ENCODE measurements at places on chromosomes 3 and 15. TPM values are rescaled to one million over a fixed set of nuclear protein-coding genes. Genes with fewer than 3 reads are reported as not detected.

DNA sequence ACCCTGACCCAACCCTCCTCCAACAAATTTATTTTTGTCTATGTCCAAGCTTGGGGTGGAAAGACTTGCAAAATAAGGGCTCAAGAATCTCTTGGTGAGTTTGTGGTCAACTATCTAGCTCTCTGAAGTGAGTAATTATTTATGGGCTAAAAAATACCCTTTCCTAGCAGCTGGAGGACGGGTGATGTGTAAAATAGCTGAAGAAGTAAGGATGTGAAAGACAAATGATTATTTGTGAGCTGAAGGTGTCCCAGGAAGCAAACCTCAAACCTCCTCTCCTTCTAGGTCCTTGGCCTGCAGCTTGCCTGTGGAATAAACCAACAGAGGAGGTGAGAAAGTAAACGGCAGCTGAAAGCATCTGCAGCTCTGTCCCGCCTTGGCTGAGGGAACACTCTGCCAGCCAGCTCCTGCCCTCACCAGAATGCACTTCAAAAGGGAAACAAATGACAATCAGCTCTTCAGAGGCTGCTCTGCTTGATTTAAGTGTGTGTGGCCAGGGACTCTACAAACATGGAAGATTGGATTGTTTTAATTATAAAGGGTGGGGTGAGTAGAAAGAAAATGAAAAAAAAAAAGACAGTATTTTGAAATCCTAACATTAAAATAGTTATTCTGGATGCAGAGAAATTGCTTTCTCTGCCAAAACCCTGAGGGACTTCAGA lies 60.3 kb downstream of the TM4SF4 start:
- DNase-seq, result peak; percentile 28
- H3K27me3 ChIP-seq, result peaks cover 4% of the 10 kb centered on the region
- no peaks in the 10 kb centered on the region for H3K36me3 ChIP-seq
- H3K4me1 ChIP-seq, result peaks cover 25% of the 10 kb centered on the region
- peak overlapping the region; percentile 32 for H3K4me3 ChIP-seq

DNA sequence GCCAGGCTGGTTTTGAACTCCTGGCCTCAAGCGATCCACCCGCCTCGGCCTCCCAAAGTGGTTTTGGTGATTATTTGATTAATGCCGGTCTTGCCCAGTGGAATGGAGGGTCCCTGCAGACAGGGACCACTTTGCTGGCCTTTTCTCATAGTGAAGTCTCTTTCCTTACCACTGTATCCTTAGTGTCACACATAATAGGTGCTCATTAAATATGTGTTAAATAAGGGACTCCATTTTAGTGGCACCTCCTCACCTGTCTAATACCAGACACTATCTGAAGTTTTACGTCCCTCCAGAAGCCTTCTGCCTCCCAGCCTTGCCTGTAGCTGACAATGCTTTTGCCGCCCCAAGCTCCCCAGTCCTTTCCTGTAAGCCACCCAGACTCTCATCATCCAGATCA lies 91.3 kb downstream of the AAGAB start:
- no peaks in the 10 kb centered on the region for H3K36me3 ChIP-seq
- H3K4me1 ChIP-seq, result peaks cover 4% of the 10 kb centered on the region
- no peak for DNase-seq
- H3K27ac ChIP-seq, result no peak overlapping the region
- no peak overlapping the region for H3K4me3 ChIP-seq

DNA sequence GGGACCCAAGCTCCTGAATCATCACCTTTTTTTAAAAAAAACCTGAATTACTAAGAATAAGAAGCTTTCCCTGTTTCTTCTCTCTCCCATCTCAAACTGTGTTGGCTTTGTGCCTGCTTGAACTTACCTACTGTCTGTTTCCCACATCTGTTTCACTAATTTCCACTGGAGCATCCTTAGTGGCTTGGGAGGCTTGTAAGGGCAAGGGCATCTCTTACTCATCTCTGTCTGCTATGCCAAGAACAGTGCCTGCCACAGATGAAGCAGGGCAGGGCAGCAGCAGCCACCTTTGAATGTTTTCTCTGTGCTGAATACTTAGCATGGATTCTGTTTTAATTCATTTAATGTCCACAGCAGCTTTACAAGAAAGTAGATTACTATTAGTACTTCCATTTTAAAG lies 42.3 kb downstream of the SNRK start:
- H3K4me1 ChIP-seq, result peaks cover 19% of the 10 kb centered on the region
- H3K27ac ChIP-seq, result no peak overlapping the region
- H3K36me3 ChIP-seq, result peaks cover 4% of the 10 kb centered on the region
- no peak for DNase-seq
- no peak overlapping the region for H3K4me3 ChIP-seq

DNA sequence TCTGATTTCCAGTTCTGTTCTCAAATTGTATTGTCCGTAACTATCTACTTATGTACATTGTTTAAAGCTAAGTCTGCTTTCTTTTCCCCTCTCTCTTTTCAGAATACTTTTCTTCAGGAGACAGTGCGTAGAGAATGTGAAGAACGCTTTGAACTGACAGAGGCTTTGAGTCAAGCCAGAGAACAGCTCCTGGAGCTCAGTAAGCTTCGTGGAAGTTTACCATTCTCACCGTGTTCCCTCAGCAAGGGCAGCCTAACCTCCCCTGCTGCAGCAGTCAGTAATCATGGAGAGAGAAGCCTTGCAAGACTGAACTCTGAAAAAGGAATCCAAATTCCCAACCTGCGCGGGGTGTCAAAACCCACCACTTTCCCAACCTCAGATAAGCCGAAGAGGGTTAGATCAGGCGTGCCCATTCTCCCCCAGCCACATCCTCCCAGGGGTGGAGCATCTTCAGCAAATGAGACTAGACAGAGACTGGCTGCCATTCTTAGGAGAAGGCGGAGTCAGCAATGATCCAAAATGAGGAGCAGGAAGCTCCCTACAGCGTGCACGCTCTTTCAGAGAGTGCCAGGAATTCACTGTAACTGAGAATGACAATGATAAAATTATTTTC lies 114.6 kb downstream of the CCNL1 start:
- no peak for DNase-seq
- no peaks in the 10 kb centered on the region for H3K36me3 ChIP-seq
- no peak overlapping the region for H3K4me3 ChIP-seq
- H3K27ac ChIP-seq, result no peak overlapping the region
- H3K27me3 ChIP-seq, result no peaks in the 10 kb centered on the region

Gene SERPINI2
- total RNA-seq, result not detected

DNA sequence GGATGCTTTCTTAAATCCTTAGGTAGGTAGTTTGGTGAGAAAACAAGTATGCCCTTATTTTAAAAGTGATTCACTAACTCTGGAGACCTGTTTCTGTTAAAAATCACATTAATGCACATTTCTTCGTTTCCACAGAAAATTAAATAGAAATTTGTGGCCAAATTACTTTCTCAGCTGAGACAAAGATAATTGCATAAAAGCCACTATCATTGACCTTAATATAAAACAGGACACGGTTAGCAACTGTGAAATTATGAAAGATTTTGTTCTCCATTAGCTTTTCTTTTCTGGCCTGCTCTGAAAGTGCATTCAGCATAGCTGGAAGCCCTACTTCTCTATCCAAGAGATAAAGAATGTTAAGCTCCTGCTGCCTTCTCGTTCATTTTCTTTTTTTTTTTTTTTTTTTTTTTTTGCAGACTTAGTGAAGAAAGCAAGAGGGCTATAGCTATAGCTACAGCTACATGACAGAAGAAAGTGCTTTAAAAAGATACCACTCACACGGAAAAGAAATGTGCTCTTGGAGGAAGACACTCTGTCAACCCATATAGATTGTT lies 576.9 kb downstream of the OTOL1 start:
- DNase-seq, result no peak
- H3K27ac ChIP-seq, result no peak overlapping the region
- no peaks in the 10 kb centered on the region for H3K4me1 ChIP-seq
- no peaks in the 10 kb centered on the region for H3K36me3 ChIP-seq
- H3K27me3 ChIP-seq, result no peaks in the 10 kb centered on the region

- no peak overlapping the region for H3K27ac ChIP-seq
- H3K4me1 ChIP-seq, result peaks cover 16% of the 10 kb centered on the region
- H3K27me3 ChIP-seq, result no peaks in the 10 kb centered on the region
- H3K4me3 ChIP-seq, result no peak overlapping the region
These were observed 14.5 kb downstream of the GOLIM4 start for GRCh38 chr3:168081171-168081771.

GRCh38 chr15:101608201-101608600 lies 44.0 kb downstream of the TM2D3 start:
- H3K27ac ChIP-seq, result no peak overlapping the region
- H3K36me3 ChIP-seq, result no peaks in the 10 kb centered on the region
- DNase-seq, result no peak
- peaks cover 4% of the 10 kb centered on the region for H3K27me3 ChIP-seq
- no peak overlapping the region for H3K4me3 ChIP-seq

Gene FMN1
- 1.1 TPM for total RNA-seq

Gene SOX2
- 23.5 TPM for total RNA-seq

Gene MCTP2
- total RNA-seq, result 0.44 TPM

Gene SPINK8
- not detected for total RNA-seq

GRCh38 chr3:105014631-105015030 lies 352.1 kb upstream of the ALCAM start:
- H3K27ac ChIP-seq, result no peak overlapping the region
- no peaks in the 10 kb centered on the region for H3K4me1 ChIP-seq
- H3K27me3 ChIP-seq, result no peaks in the 10 kb centered on the region
- no peaks in the 10 kb centered on the region for H3K36me3 ChIP-seq
- no peak overlapping the region for H3K4me3 ChIP-seq
- DNase-seq, result no peak

DNA sequence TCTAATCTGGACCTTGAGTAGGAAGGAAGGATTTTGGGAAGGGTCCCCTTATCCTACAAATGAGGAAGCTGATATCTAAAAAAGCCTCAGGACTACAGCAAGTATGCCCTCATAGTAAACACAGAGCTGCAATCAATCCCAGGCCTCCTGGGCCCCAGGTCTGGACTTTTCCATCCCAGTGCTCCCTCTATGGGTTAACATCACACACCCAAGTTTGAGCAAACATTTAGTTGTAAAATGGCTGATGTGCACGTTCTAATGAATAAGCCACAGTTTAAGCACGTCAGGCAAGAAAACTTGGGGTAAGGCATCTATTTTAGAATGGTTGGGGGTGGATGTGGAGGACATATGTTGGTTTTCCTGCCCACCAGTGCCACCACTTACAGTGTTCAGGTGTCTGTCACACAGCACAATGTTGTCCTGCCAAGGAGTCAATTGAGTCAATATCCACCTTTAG lies 44.3 kb upstream of the UBE2E1 start:
- H3K4me3 ChIP-seq, result no peak overlapping the region
- DNase-seq, result no peak
- no peak overlapping the region for H3K27ac ChIP-seq
- H3K36me3 ChIP-seq, result no peaks in the 10 kb centered on the region

Gene FRMD5
- total RNA-seq, result 43.8 TPM

GRCh38 chr3:139978966-139979365 lies 44.0 kb downstream of the CLSTN2 start:
- no peak for DNase-seq
- no peak overlapping the region for H3K27ac ChIP-seq
- H3K4me3 ChIP-seq, result no peak overlapping the region
- H3K4me1 ChIP-seq, result peaks cover 8% of the 10 kb centered on the region
- H3K36me3 ChIP-seq, result no peaks in the 10 kb centered on the region
- H3K27me3 ChIP-seq, result no peaks in the 10 kb centered on the region

DNA sequence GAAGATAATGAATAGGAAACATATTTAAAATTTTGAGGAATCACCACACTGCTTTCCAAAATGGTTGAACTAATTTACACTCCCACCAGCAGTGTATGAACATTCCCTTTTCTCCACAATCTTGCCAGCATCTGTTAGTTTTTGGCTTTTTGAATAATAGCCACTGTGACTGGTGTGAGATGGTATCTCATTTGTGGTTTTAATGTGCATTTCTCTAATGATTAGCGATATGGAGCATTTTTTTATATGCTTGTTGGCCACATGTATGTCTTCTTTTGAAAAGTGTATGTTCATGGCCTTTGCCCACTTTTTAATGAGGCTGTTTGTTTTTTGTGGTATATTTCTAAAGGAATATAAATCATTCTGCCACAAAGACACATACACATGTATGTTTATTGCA lies 166.3 kb downstream of the NECTIN3 start:
- DNase-seq, result no peak
- no peaks in the 10 kb centered on the region for H3K4me1 ChIP-seq
- no peaks in the 10 kb centered on the region for H3K27me3 ChIP-seq
- H3K4me3 ChIP-seq, result no peak overlapping the region
- H3K27ac ChIP-seq, result no peak overlapping the region

GRCh38 chr3:135930255-135930654 lies 35.3 kb upstream of the PPP2R3A start:
- no peak for DNase-seq
- H3K27ac ChIP-seq, result no peak overlapping the region
- no peaks in the 10 kb centered on the region for H3K36me3 ChIP-seq
- H3K4me1 ChIP-seq, result no peaks in the 10 kb centered on the region

Gene PPP2R3A
- 13.0 TPM for total RNA-seq

GRCh38 chr3:71421820-71422566 lies 161.5 kb downstream of the FOXP1 start:
- peaks cover 1% of the 10 kb centered on the region for H3K27me3 ChIP-seq
- H3K36me3 ChIP-seq, result peaks cover under 1% of the 10 kb centered on the region
- H3K4me1 ChIP-seq, result peaks cover 2% of the 10 kb centered on the region
- no peak overlapping the region for H3K4me3 ChIP-seq

GRCh38 chr3:24220859-24221657 lies 273.6 kb downstream of the THRB start:
- H3K27me3 ChIP-seq, result no peaks in the 10 kb centered on the region
- H3K4me3 ChIP-seq, result no peak overlapping the region
- H3K27ac ChIP-seq, result no peak overlapping the region
- no peak for DNase-seq
- no peaks in the 10 kb centered on the region for H3K4me1 ChIP-seq
- H3K36me3 ChIP-seq, result no peaks in the 10 kb centered on the region

GRCh38 chr3:85228966-85229365 lies 270.2 kb downstream of the CADM2 start:
- H3K27me3 ChIP-seq, result no peaks in the 10 kb centered on the region
- no peak overlapping the region for H3K4me3 ChIP-seq
- no peak for DNase-seq
- H3K27ac ChIP-seq, result no peak overlapping the region

- no peaks in the 10 kb centered on the region for H3K36me3 ChIP-seq
- peaks cover 29% of the 10 kb centered on the region for H3K4me1 ChIP-seq
- peaks cover 13% of the 10 kb centered on the region for H3K27me3 ChIP-seq
- no peak overlapping the region for H3K4me3 ChIP-seq
- no peak overlapping the region for H3K27ac ChIP-seq
These were observed 55.4 kb upstream of the KLF13 start for GRCh38 chr15:31271224-31271635.

Gene VEPH1
- total RNA-seq, result 9.3 TPM

Gene CPEB1
- total RNA-seq, result 15.2 TPM

GRCh38 chr3:87206070-87206469 lies 21.0 kb upstream of the CHMP2B start:
- H3K4me1 ChIP-seq, result peaks cover 12% of the 10 kb centered on the region
- no peak overlapping the region for H3K27ac ChIP-seq
- H3K36me3 ChIP-seq, result no peaks in the 10 kb centered on the region

DNA sequence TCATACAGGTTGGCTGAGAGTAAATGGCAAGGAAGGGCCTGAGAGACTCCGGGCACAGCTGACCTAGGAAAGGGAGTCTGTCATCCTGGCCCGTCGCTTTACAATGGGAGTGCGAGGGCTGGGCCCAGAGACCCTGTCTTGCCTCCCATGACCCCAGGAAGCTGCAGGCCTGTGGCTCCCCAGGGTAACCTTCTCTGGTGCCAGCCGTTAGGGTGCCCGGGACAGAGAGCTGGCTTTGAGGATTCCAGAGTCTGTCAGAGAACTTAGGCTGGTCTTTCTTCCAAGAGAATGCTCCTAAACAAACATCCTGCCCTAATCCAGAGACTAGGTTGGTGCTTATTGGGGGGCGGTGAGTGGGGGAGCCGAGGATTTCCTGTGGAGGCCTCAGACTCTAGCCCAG lies 18.5 kb downstream of the ZNF710 start:
- no peak overlapping the region for H3K4me3 ChIP-seq
- H3K27ac ChIP-seq, result no peak overlapping the region
- peaks cover 10% of the 10 kb centered on the region for H3K4me1 ChIP-seq
- no peaks in the 10 kb centered on the region for H3K36me3 ChIP-seq

Gene SLC25A36
- 146 TPM for total RNA-seq

Measured in glutamatergic neuron (in vitro differentiated cells).